ENCODE measurements at places on chromosomes 12 and 14. TPM values are rescaled to one million over a fixed set of nuclear protein-coding genes. Genes with fewer than 3 reads are reported as not detected.

Gene KIF5A
- 7.4 TPM for polyA plus RNA-seq

Gene PLBD1
- polyA plus RNA-seq: 6.4 TPM

Gene KRT77
- polyA plus RNA-seq: not detected

Gene HCAR1
- 0.30 TPM for polyA plus RNA-seq

DNA sequence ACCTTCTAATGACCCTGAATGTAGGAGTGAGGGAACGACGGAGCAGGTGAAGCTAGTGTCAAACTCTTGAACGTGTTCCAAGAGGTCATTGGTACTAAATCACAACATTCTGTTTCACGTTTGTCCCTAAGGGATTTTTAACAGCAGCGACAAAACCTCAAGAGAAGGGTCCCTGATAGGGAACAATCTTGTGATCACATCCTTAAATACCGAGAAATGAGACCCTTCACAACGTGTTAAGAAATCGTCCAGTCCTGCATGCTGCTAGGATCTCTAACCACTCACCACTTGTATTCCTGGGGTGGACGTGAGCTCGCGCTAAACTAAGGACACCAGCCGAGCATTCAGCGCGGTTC lies 134.1 kb upstream of the KRAS start:
- DNase-seq: no peak

DNA sequence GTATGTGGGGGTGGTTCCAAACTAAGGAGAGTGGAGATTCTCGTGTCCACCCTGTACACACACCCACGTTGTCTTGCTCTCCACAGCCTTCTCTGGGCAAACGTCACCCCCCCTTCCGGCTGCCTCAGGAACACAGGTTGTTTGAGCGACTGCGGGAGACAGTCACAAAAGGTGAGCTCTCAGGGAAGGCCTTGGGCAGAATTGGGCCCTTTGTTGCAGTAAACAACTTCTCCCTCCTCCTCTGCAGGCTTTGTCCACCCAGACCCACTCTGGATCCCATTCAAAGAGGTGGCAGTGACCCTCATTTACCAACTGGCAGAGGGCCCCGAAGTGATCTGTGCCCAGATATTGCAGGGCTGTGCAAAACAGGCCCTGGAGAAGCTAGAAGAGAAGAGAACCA lies 8.1 kb upstream of the GAPDH start:
- no peak for DNase-seq

DNA sequence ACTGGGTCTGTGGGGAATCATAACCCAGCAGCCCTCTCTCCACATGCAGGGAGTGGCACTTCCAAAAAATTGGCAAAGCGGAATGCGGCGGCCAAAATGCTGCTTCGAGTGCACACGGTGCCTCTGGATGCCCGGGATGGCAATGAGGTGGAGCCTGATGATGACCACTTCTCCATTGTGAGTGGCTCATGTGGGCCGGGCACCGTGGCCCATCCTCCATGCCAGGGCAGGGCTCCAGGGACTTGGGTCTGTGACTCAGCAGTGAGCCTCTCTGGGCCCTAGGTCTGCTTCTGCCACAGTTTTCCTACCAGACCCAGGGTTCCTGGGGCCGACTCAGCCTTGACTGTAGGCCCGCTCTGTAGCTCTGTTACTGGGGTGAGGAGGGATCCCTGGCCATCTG lies 2.2 kb downstream of the NPFF start:
- DNase-seq: peak; percentile 90

- DNase-seq: no peak
Measured at GRCh38 chr12:29754235-29755189, 29.2 kb downstream of the TMTC1 start.

DNA sequence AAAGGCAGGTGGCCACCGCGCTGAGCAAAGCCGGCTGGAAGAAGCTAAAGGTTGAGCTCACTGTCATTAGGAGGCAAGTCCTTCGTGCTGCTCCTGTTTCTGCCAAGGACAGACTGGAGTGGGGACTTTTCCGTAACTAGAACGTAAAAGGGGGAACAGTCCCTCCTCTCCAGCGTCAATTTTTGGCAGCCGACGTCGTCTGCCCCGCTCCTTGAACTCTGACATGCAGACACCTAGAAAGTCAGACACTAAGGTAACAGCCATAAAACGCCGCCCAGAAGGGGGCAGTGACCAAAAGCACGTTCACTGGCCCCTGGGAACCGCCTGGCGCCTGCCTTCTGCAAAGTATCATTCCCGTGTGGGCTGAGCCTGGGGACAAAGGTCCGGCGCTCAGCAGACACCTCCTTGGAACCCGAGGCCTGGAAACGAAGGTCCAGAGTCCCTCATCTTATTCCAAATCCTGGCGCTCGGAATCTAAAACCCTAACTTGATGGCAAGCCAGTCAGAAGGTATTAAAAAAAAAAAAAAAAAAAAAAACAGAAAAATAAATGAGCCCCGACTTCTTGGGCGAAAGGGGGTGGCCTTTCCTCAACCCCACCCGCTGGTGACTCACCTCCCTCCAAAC lies 1.1 kb upstream of the LRP1 start:
- DNase-seq: peak; percentile 85

DNA sequence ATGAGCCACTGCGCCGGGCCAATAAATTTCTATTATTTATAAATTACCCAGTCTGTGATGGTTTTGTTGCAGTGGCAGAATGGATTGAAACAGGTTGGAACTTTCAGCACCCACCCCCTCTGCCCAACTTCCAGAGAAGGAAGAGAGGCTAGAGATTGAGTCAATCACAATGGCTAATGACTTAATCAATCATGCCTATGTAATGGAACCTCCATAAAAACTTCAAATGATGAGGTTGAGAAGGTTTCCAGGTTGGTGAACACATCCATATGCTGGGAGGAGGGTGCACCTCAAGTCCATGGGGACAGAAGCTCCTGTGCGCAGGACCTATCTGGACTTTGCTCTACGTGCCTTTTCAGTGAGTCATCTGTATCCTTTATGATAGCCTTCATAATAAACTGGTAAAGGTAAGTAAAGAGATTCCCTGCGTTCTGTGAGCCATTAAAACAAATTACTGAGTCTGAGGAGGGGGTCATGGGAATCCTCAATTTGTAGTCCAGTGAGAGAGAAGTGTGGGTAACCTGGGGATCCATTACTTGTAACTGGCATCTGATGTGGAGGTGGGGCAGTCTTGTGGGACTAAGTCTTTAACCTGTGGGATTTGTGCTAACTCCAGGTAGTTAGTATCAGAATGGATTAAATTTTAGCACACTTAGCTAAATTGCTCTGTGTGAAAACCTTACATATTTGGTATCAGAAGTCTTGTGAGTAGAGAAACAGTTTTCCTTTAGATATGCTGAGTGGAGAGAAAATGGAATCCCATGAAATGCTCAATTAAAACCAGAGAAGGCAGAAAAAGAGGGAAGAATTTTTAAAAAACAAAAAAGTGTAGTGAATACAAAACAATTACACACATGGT lies 11.7 kb upstream of the NGDN start:
- no peak for DNase-seq

DNA sequence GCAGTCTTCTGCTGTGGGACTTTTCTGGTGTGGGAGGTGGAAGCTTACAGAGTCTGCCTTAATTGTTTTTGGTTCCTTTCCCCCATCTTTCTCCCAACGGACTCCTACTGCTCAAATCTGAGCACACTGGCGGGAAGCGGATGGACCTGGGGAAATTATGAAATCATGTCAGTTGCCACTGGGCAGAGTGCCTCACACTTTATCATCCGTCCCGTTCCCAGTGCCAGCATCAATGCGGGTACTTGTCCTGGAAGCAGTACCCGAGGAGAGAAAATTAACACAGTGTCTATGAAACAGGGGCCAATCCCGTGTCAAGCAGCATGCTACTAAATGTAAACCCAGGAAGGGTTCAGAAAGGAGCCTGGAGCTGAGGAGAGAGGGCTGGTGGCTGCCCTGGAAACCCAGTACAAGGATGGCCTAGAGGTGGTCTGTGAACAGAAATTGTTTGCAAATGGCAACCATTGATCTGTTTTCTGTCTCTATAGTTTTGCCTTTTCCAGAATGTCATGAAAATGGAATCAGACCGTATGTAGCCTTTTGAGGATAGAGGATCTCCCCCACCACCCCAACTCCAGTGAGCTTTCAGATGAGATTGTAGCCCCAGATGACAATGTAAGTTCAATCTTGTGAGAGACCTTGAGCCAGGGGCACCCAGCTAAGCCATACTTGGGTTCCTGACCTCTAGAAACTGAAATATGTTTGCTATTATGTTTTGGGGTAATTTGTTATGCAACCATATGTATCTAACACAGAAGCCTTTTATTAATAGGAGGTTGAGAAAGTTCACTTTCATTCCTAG lies 908 bp upstream of the CDKL1 start:
- DNase-seq: peak; percentile 66

DNA sequence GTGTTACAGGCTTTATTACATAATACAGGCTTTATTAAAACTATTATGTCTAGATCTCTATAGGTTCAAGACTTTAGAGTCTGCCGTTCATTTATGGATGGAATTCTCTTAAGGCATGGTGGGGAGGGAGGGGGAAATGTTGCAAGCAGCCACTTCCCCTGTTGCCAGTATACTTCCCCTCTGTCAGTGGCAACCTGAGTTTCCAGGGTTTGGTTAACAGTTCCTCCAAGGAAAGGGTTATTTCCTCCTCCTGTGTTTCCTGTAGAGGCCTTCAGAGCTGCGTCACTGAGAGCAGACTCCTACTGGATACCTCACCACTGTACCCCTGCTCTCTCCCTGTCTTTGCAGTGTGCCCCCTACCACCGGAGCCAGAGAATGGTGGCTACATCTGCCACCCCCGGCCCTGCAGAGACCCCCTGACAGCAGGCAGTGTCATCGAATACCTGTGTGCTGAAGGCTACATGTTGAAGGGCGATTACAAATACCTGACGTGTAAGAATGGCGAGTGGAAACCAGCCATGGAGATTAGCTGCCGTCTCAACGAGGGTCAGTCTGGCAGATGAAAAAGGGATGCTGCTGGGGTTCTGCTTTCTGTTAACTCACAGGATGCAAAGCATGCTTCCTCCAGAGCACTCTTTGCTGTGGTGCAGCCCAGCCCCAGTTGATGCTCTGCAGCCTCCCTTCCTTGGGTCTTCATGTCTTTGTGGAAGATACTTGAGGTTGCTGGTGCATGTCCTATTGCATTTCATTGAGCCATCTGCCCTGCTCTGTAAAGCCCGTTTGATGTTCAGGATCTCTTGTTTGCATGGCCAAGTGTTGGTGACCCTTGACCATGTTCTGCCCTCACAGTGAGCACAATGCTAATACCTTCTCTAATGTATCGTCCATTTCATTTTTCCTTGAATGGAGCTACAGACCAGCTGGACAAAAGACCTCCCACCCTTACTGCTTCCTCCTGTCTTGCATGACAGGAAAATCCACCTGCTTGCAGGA lies 63.6 kb upstream of the SRSF5 start:
- DNase-seq: peak; percentile 32

All from adrenal gland (tissue), 19 donors.